ENCODE measurements at places on chromosomes 6 and 20.

DNA sequence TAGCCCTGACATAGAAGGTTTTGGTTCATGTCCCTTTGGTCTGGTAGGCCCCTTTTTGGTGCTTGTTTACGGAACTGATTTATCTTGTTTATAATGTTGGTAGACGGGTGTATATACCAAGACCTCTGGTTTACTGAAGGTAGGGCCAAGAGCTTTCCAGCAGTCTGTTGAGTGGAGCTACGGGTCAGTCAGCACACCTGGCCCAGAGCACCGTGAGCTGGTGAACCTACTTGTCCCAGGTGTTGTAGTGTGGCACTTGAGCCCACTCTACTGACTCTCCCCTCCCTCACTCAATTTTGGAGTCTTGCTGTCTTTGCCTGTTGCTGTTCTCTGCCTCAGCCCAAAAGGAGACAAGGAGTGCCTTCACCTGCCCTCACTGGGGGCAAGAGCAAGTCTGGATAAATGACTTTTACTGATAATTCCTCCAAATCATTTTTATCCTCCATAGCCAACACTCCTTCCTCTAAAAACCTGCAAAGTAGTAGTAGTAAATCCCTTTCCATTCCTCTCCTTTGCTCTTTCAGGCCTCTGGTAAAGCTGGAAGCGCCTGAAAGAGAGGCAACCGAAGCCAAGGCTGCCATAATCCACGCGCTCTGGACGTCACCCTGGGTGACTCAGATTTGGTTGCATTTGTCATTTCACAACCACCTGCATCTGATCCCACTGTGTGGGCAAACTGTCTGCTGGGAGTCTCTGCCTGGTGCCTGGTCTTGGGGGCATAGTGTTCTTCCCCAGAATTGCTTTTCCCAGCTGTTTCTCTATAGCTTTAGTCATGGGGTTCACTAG lies 22.2 kb downstream of the RREB1 start:
- no peak for DNase-seq

DNA sequence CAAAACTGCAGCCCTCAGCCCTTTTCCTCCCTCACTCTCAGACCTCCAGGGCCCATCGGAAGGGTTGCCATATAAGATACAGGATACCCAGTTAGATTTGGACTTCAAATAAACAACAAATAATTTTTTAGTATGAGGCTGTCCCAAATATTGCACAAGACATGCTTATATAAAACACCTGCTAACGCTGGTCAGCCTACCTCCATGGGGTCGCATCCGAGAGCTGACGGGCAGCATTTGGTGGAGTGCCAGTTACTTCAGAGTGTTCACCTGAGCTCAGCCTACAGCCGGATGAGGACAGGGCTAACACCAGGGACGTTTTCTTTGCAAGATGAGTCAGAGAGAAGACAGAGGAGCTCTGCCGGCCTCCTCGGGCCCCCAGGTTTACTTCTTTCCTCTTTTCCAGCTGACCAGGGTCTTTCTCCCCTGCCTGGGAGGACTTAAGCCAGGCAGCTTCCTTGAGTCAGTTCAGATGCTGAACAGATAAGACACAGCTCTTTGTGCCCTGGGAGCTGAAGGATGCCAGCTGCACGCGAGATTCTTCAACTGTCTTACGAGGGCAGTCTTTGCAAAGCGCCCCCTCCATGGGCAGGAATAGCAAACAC lies 141.2 kb upstream of the KCNG1 start:
- no peak for DNase-seq

- DNase-seq = no peak
Observed at GRCh38 chr6:77397561-77397960, 65.7 kb downstream of the HTR1B start.

DNA sequence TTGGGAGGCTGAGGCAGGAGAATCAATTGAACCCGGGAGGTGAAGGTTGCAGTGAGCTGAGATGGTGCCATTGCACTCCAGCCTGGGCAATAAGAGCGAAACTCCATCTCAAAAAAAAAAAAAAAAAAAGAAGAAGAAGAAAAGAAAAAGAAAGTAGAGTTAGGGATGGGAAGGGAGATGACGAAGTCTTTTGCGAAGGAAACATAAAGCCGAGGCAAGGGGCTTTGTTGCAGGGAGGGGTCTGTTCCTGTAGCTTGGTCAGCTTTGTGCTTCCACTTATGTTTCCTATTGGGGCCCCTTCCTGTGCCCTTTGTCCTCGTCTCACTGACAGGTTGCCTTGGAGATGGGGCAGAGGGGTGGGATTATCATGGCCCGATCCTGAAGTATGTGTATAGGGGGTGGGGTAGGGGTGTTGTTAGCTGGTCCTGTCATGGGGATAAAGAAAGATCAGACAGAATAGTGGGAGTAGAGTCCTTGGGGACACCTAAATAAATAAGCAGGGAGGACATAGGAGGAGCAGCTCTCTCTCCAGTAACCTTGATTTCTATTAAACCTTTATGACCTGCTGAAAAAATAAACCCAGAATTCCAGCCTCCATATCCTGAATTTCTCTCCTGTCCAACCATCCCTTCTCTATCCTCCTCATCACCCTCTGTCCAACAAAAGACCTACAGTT lies 1.1 kb upstream of the CLIC1 start:
- no peak for DNase-seq

GRCh38 chr6:81890846-81891245 lies 138.4 kb upstream of the TENT5A start:
- DNase-seq = no peak

All from stimulated activated CD4-positive, alpha-beta T cell treated with anti-CD3 and anti-CD28 coated beads, TNF-alpha, amount 100 ng/mL, for 4 hours (primary cell).